ENCODE measurements at places on chromosomes 7 and 10.

- H3K36me3 ChIP-seq = no peaks in the 10 kb centered on the region
- peak; percentile 2 for DNase-seq
- H3K4me1 ChIP-seq = no peaks in the 10 kb centered on the region
- H3K27me3 ChIP-seq = peaks cover 35% of the 10 kb centered on the region
- H3K4me3 ChIP-seq = no peak overlapping the region
Measured at GRCh38 chr10:78330884-78331283, 297.2 kb downstream of the RPS24 start.

DNA sequence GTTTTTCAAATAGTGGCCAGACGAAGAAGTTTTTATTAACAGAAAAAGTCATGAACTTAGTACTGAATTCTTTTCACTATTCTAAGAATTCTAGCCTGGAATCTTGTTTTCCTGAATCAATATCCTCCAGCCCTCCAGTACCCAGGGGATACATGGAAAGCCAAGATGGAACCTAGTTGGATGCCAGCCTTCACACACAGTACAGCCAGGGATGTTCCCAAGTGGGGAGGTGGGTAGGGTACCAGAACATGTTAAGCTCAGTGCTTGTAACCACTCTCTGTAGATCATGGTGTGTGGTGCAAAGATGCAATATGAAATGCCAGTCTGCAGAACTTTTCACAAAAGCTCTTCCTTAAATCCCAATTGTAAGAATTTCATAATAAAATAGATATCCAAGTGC is 128.0 kb downstream of the POU6F2 start:
- DNase-seq = no peak
- H3K27me3 ChIP-seq = peaks cover 12% of the 10 kb centered on the region
- H3K27ac ChIP-seq = no peak overlapping the region
- H3K36me3 ChIP-seq = no peaks in the 10 kb centered on the region
- H3K4me1 ChIP-seq = no peaks in the 10 kb centered on the region

GRCh38 chr7:167090-167855 is 25.1 kb upstream of the FAM20C start:
- no peak for DNase-seq
- H3K36me3 ChIP-seq = no peaks in the 10 kb centered on the region
- no peak overlapping the region for H3K4me3 ChIP-seq
- H3K4me1 ChIP-seq = peaks cover 4% of the 10 kb centered on the region
- H3K27me3 ChIP-seq = peaks cover 81% of the 10 kb centered on the region

GRCh38 chr7:8226501-8226900 is 35.5 kb downstream of the ICA1 start:
- H3K27me3 ChIP-seq = peaks cover 35% of the 10 kb centered on the region
- H3K4me1 ChIP-seq = no peaks in the 10 kb centered on the region
- peaks cover 3% of the 10 kb centered on the region for H3K36me3 ChIP-seq
- H3K4me3 ChIP-seq = no peak overlapping the region
- no peak for DNase-seq
- no peak overlapping the region for H3K27ac ChIP-seq

DNA sequence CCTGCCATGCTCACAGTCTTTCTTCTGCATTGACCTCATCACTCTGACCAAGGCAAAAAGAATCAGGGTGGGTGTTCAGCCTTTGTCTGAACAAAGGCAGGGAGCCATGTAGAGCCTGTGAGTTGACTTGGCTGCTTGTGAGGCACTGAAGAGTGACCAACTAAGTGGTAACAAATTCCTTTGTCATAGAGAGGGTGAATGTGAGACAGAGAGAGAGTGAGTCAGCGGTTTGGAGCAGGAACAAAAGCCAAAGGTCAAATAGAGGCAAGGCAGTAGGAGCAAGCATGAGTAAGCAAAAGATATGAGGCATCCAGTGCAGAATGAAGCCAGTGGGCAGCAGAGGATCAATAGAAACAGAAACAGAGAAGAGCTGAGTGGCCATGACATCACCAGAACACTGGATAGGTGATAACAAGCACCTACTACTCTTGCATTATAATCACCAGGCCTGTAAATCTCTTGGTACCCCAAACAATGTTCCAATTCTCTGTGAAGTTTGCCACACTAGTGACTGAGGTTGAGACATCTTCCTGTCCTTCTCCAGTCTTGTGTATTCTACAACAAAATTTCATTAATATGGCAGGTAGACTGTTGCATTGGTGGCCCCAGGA is 116.2 kb upstream of the LAMB4 start:
- no peak overlapping the region for H3K27ac ChIP-seq
- no peak overlapping the region for H3K4me3 ChIP-seq
- H3K4me1 ChIP-seq = no peaks in the 10 kb centered on the region
- no peaks in the 10 kb centered on the region for H3K36me3 ChIP-seq
- DNase-seq = no peak

- H3K27ac ChIP-seq = no peak overlapping the region
- H3K36me3 ChIP-seq = peaks cover 24% of the 10 kb centered on the region
- no peak overlapping the region for H3K4me3 ChIP-seq
- no peaks in the 10 kb centered on the region for H3K27me3 ChIP-seq
Measured at GRCh38 chr7:5634107-5634950, 147.1 kb downstream of the RNF216 start.

- no peak overlapping the region for H3K27ac ChIP-seq
- H3K36me3 ChIP-seq = no peaks in the 10 kb centered on the region
- no peaks in the 10 kb centered on the region for H3K4me1 ChIP-seq
Measured at GRCh38 chr10:98880971-98881370, 354.7 kb downstream of the HPSE2 start.

GRCh38 chr7:44147026-44147991 is 6.2 kb upstream of the MYL7 start:
- H3K36me3 ChIP-seq = no peaks in the 10 kb centered on the region
- H3K4me1 ChIP-seq = no peaks in the 10 kb centered on the region
- peaks cover 13% of the 10 kb centered on the region for H3K27me3 ChIP-seq
- no peak for DNase-seq
- peak overlapping the region; percentile 32 for H3K4me3 ChIP-seq
- no peak overlapping the region for H3K27ac ChIP-seq

DNA sequence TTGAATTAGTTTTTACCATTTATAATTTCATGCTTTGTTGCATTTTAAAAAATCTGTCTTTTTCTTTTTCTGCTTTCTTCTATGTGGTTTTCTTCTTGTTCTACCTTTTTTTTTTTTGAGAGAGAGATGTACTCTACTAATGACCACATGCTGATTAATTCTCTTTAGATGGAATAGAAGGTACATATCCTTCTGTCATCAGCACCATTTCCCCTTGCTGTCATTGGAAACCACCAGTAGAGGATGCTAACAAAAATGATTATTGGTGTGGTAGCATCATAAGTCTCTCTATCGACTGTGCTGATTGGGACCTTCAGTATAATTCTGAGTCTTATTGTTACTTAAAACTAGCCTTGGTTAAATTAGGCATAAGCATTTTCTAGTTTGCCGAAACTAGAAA is 3.6 kb downstream of the ZEB1 start:
- peak overlapping the region; percentile 37 for H3K4me3 ChIP-seq
- H3K4me1 ChIP-seq = peaks cover 36% of the 10 kb centered on the region
- no peak overlapping the region for H3K27ac ChIP-seq

DNA sequence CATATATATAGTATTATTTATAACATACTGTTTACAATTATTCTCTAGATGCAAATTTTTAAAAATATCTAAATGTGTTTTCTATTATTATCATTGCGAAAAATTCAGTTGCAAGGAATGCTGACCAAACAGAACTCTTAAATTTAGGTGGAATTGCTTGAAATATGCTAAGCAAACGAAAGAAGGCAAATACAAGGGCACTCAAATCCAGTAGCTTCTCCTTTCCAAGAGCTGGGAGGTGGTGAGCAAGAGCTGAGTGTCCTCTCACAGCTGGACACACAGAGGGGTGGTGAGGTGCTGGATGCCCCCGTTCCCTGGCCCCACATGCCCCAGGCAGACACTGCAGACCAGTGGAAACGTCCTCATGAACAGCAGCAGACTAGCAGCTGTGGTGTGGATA is 166.0 kb downstream of the TAX1BP1 start:
- H3K27me3 ChIP-seq = no peaks in the 10 kb centered on the region
- no peak for DNase-seq
- H3K36me3 ChIP-seq = peaks cover 3% of the 10 kb centered on the region

GRCh38 chr7:148624735-148625134 is 34.2 kb downstream of the C7orf33 start:
- DNase-seq = no peak
- H3K27me3 ChIP-seq = peaks cover 45% of the 10 kb centered on the region
- H3K27ac ChIP-seq = no peak overlapping the region
- peaks cover 28% of the 10 kb centered on the region for H3K4me1 ChIP-seq
- peaks cover 2% of the 10 kb centered on the region for H3K36me3 ChIP-seq
- no peak overlapping the region for H3K4me3 ChIP-seq

DNA sequence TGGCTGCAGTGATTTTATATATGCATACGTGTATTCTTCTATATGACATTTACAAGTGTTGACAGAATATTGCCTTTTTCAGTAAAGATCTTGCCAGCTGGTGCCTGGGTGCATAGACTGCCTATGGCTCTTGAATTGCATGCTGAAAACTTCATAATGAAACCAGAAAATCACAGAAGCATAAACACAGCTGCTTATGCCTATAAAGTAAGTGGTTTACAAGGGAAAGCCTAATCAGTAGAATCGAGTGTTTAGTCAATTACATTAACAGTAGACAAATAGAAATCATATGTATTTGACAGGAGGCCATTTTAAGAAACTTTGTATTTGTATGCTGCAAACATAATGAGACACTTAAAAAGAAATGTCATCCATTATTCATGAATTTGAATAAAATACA is 82.5 kb downstream of the TMEM168 start:
- H3K4me1 ChIP-seq = no peaks in the 10 kb centered on the region
- H3K4me3 ChIP-seq = no peak overlapping the region
- DNase-seq = no peak
- peaks cover 47% of the 10 kb centered on the region for H3K27me3 ChIP-seq

DNA sequence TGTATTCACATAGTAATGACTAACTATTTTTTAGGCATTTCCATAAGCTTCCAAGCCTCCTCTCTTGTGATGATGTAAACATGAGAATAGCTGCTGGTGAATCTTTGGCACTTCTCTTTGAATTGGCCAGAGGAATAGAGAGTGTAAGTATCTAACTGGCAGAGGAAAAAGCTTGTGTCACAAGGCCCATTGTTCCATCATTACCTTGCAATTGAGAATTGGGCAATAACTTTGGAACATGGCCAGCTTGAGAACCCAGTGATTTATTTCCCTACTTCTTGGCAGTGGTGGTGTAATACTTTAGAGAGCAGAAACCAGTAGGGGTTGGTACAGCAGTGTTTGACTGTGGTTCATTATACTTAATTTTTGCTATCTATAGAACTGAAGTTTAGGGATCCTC is 12.0 kb downstream of the IFRD1 start:
- peak overlapping the region; percentile 22 for H3K27ac ChIP-seq
- H3K27me3 ChIP-seq = no peaks in the 10 kb centered on the region
- H3K36me3 ChIP-seq = peaks cover 50% of the 10 kb centered on the region

GRCh38 chr10:10209167-10209566 is 808.5 kb upstream of the CELF2 start:
- no peak overlapping the region for H3K27ac ChIP-seq
- H3K36me3 ChIP-seq = no peaks in the 10 kb centered on the region
- H3K4me1 ChIP-seq = no peaks in the 10 kb centered on the region
- DNase-seq = no peak
- no peaks in the 10 kb centered on the region for H3K27me3 ChIP-seq

GRCh38 chr10:91536111-91536510 is 96.8 kb downstream of the PPP1R3C start:
- H3K4me1 ChIP-seq = no peaks in the 10 kb centered on the region
- no peak overlapping the region for H3K27ac ChIP-seq
- no peak overlapping the region for H3K4me3 ChIP-seq
- no peak for DNase-seq

DNA sequence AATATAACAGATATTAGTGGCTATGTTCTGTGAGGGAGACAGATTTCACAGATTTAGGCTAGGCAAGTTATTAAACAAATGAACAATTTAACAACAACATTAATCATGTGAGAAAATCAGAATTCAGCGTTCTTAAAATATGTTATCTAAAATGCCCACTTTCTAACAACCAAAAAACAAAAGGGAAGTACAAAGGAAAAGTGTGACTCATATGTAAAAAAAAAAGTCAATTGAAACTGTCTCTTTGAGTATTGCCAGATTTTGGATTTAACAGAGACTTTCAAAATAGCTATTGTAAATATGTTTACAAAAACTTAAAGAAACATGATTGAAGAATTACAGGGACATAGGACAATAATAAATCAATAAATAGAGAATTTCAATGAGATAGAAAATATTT is 34.8 kb upstream of the ARHGAP22 start:
- H3K36me3 ChIP-seq = peaks cover 4% of the 10 kb centered on the region
- H3K27ac ChIP-seq = no peak overlapping the region
- no peak for DNase-seq
- peaks cover 27% of the 10 kb centered on the region for H3K27me3 ChIP-seq
- no peak overlapping the region for H3K4me3 ChIP-seq
